Fibroblast of lung (primary cell): ENCODE measurements at places on chromosomes 2 and 18.
A peak's percentile ranks its signal among the peaks of the same experiment; 100 is the strongest.

GRCh38 chr2:8719528-8719927 lies 37.7 kb downstream of the ID2 start:
- DNase-seq: no peak

DNA sequence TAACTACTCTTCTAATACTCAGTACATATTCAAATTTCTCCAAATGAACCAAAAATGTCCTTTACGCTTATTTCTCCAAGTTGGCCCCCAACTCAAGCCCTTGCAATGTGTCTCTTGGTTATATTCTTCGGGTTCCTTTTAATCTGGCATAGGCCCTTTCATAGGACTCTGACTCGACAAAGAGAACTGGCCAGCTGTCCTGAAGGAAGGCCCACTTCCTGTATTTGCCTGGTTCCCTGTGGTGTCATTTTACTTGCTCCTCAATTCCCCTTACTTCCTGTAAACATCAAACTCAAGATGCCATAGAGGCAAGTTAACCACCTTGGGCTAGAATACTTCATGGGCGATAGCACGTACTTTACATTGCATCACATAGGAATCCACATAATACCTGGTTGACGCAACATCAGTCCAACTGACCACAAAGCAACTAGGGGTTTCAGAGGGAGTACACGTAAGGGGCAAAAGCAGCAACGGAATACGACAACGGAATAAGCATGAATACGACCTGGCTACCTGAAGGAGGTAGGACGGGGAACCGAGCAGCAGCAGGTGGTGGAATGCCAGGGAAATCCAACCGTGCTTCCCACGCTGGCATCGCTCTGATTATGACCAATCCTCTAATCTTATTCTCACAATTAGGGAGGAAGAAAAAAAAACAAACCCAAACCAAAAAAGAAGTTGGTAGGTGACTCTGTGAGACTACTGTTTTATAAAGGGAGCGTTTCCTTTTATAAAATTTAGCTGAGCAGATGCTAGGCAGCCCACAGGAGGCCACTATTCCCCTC lies 823 bp upstream of the GORASP2 start:
- DNase-seq: peak; percentile 5

- no peak for DNase-seq
These were observed 65.8 kb upstream of the CABLES1 start for GRCh38 chr18:23069481-23069880.

GRCh38 chr2:112962308-112963175 lies 15.3 kb upstream of the IL36G start:
- DNase-seq: no peak

- no peak for DNase-seq
These were observed 118.9 kb upstream of the FOSL2 start for GRCh38 chr2:28273751-28274150.

- no peak for DNase-seq
These were observed 35.2 kb downstream of the PTMA start for GRCh38 chr2:231743376-231744116.

DNA sequence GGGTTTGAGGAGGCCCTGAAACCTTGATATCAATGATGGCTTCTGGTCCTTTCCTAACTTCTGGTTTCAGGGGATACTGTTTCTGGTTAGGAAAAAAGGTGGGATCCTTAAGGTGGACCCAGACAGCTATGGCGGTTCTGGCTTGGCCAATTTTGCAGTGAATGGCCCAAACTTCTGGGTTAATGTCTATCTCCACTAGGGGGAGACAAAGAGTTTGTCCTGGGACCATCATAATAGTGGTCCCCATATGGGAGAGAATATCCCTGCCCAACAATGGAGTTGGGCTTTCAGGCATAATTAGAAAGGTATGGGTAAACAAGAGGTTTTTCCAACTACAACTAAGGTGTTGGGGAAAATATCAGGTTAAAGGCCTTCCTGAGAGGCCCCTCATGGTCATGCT lies 273.5 kb downstream of the CALCRL start:
- no peak for DNase-seq

- DNase-seq: no peak
These were observed 165.9 kb downstream of the DYSF start for GRCh38 chr2:71619230-71619741.

DNA sequence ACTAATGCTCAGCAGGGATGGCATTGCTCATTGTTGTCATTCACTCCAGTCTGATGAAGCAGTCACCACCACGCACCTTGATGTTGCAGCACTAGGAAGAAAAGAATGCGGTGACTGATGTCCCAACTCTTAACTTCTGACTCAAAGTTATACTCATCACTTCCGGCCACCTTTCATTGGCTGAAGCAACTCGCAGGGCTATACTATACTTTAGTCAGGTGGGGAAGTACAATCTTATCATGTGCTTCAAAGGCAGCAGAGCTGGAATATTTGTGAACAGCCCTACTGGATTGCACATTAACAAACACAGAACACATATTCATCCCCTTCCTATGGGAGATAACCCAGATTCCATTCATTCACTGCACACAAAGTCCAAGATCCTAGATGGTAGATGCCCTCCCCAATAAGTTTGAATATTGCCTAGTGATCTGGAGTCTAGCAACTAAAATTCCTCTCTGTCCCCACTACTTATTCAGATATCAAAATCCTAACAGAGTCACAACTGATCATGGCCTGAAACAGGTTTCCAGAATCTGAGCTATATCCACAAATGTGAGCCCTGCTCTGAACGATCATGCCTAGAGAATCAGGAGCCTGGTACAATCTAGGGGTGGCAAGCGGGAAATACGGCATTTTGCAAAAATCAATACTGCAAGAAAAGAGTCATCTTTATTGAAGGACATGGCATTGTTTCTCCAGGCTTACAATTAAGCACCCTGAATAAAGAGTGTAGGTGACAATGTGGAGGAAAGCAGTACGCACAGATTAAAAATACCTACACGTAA lies 3.4 kb upstream of the SPATS2L start:
- DNase-seq: peak; percentile 86

DNA sequence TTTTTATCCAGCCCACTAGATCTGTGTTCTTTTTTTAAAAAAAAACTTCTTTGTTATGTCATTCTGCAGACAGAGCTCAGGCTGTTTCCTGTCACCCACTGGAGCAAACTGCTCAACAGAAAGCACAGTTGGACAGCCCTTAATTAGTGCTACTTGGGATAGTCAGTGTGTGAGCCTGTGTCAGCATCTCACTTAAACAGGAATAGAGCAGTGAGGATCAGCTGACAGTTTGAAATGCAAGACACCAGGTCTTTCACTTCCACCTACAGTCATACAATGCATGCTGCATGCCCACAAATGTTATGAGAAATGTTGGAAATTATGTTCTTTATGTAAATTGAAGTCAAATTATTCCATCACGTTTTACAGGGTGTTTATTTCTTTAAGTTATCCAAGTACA lies 174.9 kb downstream of the NR4A2 start:
- no peak for DNase-seq

- no peak for DNase-seq
These were observed 392.5 kb upstream of the NRXN1 start for GRCh38 chr2:51424418-51424817.

GRCh38 chr2:135688978-135689377 lies 52.7 kb upstream of the UBXN4 start:
- DNase-seq: no peak

- no peak for DNase-seq
These were observed 162.8 kb downstream of the ZNF407 start for GRCh38 chr18:74760436-74760835.

DNA sequence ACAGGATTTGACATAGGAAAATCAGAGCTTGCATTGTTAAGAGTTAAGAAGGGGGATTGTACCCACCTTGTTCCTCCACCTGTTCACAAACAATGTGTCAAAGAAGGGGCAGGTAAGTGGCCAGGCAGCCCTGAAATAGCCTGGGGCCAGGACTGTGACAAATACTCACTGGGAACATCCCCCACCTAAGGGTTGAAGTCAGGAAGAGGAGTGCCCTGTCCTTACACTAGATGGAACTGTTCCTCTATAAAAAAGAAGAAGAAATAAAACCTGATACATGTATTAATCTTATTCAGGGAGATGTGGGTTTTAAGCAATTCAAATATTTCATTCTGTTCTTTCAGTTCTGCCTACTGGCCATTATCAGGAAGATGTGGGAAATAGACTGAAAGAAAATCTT lies 41.9 kb downstream of the TACR1 start:
- DNase-seq: no peak

DNA sequence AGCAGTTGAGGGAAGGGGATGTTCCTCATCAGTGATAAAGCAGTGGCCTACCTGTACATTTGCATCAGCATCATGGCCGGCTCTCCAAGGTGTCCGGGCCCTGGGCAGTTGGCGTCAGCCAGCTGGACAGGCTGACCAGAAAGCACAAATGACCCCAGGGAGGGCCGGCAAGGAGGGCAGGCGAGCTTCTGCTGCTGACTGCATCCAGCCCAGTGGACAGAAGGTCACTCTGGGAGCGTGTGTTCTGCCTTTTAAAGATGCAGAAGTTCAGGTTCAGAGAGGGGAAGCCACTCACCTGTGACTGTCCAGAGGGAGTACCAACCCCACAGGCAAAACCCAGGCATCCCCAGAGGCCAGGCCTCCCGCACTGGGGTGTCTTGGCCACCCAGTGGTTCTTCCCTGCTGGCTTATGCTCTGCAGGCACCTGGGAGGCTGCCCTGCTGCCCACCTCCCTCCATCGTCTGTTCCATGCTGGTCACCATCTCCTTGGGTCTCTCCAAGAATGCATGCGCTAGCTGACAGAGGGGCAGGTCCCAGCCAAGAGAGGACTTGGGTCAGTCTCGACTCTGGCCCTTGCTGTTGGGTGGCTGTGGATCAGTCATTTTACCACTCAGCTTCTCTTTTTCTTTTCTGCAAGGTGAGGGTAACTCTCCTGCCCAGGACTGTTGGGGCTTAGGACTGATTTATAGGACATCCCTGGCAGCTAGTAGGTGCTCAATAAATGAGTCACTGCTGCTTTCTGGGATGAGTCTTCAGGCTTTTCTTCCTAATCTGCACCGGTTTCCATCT lies 89.9 kb downstream of the INHBB start:
- no peak for DNase-seq

DNA sequence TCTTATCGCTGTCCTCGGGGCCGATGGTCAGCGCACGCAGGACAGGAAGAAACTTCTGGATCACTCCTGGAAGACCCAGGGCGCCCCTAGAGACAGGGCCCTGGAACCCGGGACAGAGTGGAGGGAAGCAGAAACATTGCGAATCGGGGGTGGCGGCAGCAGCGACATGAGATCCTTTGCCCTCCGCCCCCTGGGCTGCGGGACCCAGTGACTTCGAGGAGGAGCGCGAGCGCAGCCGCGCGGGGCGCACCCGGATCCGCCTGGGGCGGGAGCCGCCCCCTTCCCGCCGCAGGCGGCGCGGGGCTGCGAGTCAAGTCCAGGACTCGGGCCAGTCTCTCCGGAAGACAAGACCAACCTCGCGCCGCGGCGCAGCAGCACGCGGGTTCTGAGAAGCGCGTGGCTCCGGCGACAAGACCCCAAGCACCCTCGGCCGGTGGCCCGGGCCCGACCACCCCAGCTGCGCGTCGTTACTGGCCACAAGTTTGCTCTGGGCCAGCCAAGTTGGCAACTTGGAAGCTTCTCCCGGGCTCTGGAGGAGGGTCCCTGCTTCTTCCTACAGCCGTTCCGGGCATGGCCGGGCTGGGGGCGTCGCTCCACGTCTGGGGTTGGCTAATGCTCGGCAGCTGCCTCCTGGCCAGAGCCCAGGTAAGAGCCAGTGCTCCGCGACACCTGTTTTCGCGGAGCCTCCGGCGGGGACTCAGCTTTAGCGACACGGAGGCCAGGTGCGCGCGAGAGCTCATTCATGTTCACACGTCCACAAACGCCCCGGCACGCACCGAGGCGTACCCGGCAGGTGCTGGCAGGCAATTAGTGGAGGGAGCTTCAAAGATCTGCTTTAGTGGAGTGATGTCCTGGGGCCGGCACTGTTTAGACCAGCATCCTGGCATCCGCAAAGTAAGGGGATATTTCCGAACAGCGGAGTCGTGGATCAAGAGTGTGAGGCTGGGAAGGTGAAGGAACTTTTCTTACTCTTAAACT lies at the start of gene PTH2R:
PTH2R (plus strand) TSS at position 319 of the 978 bp plus-strand sequence; CDS start at position 571, 252 bp downstream.
- DNase-seq: peak; percentile 5
